ENCODE measurements at places on chromosomes 12 and 14.

DNA sequence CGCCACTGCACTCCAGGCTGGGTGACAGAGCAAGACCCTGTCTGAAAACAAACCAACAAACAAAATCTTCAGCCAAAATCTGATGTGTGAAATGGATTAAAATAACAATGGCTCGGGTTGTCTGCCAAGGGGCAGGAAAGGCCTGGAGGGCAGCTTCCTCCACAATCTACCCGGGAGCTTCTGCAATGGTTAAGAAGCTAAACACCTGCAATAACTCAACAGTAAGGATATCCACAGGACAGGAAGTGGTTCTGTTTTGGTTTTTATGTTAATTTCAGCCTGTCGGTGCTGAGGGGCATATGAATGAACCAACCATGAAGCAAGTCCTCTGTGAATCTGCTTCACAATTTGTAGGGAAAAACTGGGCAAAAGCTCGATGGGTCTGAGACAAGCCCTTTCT lies 34.4 kb downstream of the RAD52 start:
- no peak for DNase-seq

DNA sequence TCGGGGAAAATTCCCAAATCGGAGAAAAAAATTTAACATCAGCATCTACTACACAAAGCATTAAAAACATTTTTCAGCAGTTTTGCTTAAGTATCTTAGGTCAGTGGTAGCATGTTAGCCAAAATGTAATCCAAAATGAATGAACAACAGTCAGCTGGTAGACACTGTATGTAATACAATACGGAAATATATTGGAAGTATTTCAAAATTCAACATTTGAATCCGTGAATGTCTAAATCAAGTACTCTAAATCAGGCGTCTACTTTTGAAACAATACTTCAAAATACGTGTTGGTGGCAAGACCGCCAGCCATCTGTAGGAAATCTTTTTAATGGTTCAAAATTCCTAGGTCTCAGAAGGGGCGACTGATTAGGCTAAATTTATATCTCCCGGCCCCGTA lies 1.1 kb downstream of the SCAF11 start:
- no peak for DNase-seq

DNA sequence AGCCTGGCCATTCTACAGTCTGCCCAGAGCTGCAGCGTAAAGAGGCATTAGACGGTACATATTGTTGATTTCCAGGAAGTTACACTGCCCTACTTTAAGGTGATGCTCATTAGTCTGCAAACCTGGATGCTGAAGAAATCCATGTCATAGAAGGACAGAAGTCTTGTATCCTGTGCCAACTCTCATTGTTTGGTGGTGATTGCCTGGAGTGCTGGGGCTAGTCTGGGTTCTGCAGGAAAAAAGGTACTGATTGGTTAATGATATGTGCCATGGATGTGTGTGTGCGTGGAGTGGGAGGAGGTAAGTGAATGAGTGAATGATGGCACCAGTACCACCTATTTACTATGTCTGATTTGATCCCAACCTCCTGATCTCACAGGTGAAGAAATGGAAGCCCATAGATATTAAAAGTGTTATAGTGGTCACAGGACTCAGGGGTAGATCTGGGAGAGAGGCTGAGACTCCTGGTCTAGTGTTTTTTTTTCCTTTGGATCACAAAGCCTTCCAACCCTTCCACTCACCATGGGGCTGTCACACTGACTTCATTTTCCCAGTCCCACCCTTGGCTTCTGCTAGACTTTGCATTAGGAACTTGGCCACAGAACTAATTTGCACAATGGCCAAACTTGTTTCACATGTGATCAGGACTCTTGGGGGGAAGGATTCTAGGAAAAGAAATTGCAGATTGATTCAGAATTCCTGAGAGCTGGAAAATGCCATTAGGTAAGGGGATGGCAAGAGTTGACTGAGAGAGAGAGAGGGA lies 96.1 kb downstream of the TMX1 start:
- no peak for DNase-seq

DNA sequence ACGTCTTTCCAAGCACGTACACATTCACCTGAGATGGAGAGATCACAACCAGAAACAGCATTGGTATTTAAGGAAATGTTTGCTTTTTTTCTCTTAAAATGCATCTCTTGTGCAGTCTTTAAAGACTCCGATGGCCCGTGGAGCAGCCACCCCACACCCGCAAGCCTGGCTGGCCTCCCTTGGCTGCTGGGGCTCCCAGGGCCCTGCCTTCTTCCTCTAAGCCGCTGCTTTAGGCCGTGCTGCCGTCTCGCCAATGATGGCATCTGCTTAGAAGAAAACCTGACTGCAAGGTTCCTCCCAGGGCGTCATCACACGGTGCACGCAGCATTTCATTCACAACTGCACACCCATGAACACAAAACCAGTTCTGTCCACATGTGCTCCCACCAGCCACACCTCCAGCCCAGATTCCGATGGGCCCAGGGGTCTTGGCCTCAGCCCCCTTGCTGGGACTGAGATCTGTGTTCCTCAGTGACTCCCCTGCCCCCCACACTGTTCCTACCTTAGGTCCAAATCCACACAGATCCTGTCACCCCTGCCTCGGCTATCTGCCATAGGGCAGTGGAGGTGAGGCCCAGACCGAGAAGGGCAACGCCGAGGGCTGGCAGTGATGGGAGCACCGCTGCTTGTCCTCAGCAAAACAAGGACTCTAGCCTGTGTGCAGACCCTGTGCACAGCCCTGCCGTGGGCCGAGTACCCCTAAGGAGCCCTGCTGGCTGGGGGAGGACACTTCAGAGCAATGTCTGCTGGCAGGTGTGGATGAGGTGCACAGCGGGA lies 4.4 kb downstream of the BTBD6 start:
- DNase-seq, result no peak

Measured in stimulated activated CD8-positive, alpha-beta memory T cell treated with anti-CD3 and anti-CD28 coated beads, Interleukin-7, amount 100 ng/mL, for 4 hours (primary cell).